ENCODE measurements at places on chromosomes 11 and 22.

- no peak for DNase-seq
Measured at GRCh38 chr11:107496011-107496410, 38.4 kb upstream of the CWF19L2 start.

DNA sequence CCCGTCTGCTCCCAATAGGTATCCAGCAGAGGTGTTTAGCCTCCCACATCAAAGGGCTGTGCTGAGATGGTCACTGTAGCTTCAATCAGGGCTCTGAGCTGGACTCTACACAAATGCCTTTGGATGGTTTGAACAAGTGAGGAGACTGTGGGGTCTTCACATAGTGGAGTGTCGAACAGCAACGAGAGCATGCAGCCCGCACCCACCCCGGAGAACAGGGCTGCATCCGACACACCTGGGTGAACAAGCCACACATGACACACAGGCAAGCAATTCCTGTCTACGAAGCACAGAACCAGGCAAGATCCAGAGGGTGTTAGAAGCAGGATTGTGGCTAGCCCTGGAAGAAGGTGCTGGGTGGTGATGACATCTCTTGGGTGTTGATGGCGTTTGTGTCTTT lies 58.0 kb upstream of the FGF3 start:
- DNase-seq = no peak

DNA sequence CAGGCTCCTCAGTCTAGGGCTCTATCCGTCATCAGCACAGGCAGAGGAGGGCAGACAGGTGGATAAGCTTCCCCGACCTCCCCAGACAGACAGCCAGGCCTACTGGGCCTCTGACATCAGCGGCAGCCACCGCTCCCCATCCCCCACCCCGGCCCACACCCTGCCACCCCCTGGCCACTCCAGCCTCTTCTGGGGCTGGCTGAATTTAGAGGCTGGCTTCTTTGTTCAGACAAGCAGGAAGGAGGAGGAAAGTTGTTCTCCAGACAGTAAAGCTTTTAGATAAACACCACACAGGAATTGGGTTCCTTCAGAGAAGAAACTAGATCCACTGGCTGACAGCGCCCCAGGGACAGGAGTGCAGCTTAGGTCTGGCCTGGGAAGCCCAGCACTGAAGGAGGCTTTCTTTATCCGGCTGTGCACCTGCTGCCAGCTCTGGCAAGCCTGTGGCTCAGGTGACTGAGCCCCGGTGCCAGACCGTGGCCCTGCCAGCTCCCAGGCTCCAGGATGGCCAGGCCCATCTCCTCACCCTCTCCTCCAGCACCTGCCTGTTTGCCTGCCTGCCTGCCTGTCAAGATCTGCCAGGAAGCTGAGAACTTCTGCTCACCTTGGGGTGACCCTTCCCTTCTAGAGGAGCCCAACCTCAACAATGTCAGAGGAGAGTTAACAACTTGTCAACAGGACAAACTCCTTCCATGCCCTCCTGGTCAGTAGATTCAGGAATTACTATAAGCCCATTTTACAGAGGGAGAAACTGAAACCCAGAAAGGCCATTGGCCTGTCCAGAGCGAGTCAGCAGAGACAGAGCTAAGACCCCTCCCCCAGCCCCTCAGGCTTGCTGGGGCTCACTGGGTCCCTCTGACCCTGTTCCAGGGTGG lies 44.0 kb upstream of the KLHL35 start:
- no peak for DNase-seq

DNA sequence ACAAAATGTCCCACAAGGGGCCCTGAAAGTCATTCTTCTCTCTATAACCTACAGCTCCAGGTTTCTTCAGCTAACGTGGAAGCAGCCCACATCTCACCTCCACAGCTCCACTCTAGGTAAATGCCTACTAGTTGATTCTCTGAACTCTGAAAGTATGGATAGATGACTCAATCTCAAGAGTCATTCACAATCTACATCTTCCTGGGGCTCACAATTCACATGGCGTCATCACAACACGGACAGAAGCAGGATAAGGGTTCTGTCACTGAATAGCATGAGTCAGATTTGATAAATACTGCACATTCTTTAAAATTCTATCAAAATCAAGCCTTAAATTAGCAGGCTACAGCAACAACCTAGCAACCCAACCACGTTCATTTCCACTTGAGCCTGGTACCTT lies 96.3 kb downstream of the PLEKHA7 start:
- DNase-seq = no peak

DNA sequence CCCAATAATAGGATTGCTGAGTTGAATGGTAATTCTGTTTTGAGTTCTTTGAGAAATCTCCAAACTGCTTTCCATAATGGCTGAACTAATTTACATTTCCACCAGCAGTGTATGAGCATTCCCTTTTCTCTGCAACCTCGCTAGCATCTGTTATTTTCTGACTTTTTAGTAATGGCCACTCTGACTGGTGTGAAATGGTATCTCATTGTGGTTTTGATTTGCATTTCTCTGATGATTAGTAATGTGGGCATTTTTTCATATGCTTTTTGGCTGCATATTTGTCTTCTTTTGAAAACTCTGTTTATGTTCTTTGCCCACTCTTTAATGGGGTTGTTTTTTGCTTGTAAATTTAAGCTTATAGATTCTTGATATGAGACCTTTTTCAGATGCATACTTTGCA lies 97.4 kb downstream of the FDX1 start:
- no peak for DNase-seq

DNA sequence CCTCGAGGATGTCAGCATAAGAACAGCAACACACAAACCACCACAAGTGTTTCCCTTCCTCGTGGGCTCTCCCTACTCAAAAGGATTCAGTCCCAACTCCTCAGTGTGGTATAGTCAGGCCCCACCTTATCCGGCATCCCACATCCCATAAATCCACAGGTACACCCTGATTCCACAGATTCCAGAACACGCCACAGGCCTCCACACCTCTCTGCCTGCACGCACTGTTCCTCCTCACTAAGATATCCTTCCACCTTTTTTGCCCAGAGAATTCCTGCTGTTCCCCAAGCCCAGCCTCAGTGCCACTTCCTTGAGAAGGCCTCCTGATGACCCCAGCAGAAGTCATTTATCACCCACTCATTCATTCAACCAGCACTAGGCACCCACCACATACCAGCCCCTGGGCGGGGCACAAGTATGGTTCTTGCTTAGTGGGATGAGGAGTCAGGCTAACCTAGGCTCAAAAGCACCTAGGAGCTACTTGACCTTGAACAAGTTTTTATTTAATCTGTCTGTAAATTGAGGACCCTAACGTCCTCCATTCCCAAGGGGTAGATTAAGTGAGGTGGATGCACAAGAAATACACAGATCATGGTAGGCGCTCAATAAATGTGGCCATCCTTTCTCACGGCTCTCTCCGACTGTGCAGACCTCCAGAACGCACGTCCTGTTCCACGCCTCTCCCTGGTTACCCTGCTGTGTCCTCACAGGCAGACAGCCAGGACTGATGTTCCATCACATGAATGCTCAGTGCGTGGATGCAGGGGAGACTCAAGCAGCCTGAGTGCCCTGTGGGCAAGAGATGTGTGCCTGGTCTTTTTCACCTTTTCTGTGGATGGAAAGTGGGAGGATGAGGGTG lies 2.1 kb upstream of the KCNJ4 start:
- DNase-seq = no peak

- DNase-seq = no peak
Measured at GRCh38 chr11:122345586-122345985, 229.6 kb upstream of the BLID start.
